ENCODE measurements at places on chromosomes 1 and 21.

DNA sequence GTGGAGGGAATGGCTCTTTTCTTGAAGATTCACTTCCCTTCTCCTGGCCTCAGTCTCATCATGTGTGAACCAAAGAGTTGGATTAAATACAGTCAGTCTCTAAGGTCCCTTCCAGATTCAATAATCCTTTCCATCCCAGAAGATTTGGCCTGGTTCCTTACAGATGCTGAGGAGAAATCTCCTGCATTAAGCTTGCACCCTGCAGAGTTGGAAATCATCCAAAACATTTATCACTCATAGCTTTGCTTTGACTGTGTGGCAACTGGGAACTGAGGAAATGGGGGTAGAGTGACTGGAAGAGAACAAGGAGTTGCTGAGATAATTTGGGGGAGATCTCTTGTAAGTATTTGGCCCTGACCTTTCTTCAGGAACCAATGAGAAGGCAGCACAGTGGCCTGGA, 220.5 kb upstream of the SGIP1 start:
- no peak for DNase-seq

- DNase-seq: no peak
Observed at GRCh38 chr21:29639366-29640079, 300.3 kb downstream of the GRIK1 start.

DNA sequence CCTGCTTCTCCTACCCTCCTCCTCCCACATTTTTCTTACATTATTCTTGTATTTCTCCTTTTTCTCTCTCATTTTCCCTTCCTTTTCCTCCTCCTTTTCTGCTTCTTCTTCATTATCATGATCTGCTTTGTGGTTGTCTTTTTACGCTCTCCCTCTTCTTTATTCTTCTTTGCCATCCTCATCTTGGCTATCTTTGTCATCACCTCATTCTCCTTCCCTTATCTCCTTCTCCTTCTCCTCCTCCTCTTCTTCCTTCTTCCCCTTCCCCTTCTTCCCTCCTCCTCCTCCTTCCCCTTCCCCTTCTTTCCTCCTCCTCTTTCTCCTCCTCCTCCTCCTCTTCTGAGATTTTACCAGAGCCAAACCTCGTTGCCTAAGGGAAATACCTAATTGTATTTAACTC, 30.5 kb downstream of the RNF187 start:
- no peak for DNase-seq

DNA sequence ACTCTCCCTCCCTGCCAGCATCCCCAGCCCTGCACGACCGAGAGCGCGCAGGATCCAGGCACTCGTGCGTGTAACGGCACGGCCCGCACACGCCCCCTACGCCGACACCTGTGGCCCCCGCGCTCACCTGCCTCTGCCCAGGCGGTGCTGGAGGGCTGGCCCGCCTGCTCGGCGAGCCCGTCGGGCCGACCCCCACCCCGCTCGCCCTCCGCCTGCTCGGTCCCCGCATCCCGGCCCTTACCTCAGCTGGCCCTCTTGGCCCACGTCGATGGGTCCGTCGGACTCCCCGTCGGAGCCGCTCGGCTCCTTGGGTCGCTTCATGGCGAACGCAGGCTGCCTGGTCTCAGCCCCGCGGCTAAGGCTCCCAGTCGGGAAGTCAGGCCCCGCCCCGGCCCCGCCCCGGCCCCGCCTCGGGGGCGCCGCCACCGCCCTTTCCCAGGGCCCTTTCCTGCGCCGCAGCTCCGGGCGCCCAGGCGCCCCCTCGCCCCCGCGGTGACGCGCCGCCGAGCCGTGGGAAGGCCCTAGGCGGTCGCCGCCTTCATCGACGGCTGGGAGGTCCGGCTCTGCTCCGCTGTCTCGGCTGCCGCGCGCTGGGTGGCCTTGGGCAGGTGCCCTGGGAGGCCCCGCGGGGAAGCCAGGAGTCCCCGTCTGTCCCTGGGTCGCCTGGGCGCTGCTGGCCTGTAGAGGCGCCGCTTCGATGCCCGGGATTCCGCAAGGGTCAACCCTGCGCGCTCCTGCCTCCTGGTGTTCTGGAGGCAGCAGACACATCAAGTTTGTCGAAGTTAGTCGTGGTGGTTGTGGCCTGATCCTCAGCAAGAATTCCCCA, at the start of gene HEYL:
Gene HEYL (minus strand): TSS at position 339 of the 826 bp plus-strand sequence. CDS start 18 bp downstream, at position 321.
- peak; percentile 64 for DNase-seq

GRCh38 chr1:200332716-200333115, 77.1 kb downstream of the ZNF281 start:
- no peak for DNase-seq

DNA sequence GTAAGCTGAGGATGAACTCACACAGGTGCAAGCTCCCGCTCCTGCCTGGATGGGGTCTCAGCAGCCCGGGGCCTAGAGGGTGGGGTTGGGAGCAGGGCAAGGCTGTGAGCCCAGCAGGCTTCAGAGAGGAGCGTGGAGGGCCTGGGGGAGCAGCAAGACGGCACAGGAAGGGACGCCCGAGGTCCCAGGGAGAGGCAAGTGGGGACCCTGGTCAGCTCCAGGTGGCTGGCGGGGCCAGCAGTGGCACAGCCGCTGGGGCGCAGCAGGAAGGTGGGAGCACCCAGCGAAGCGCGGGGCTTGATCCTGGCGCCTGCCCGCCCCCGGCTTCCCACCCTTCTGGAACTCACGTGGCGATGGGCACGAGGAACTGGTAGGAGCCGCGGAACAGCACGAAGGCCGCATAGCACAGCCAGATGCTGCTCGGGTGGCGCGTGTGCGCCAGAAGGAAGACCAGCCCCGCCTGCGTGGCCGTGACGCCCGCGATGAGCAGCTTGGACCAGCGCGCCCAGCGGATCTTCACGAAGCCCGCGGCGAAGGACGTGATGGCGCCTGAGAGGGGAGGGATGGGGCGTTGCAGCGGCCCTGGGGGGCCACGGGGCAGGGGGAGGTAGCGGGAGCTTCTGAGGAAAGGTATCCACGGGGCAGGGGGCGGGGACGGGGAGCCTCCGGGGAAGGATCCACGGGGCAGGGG, 11.7 kb downstream of the SLC19A1 start:
- DNase-seq: no peak

DNA sequence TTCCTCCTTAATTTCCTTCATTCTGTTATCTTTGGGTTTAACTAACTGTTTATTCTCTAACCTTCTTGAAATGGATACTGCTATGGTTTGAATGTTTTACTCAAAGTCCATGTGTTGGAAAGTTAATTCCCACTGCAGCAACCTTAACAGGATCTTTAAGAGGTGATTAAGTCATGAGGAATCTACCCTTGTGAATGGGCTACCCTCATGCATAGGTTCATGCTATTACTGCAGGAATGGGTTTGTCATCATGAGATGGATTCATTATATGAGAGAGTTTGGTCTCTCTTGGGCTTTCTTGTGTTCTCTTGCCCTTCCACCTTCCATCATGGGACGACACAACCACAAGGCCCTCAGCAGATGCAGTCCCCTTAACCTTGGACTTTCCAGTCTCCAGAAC, 516.9 kb downstream of the ADGRL2 start:
- no peak for DNase-seq

DNA sequence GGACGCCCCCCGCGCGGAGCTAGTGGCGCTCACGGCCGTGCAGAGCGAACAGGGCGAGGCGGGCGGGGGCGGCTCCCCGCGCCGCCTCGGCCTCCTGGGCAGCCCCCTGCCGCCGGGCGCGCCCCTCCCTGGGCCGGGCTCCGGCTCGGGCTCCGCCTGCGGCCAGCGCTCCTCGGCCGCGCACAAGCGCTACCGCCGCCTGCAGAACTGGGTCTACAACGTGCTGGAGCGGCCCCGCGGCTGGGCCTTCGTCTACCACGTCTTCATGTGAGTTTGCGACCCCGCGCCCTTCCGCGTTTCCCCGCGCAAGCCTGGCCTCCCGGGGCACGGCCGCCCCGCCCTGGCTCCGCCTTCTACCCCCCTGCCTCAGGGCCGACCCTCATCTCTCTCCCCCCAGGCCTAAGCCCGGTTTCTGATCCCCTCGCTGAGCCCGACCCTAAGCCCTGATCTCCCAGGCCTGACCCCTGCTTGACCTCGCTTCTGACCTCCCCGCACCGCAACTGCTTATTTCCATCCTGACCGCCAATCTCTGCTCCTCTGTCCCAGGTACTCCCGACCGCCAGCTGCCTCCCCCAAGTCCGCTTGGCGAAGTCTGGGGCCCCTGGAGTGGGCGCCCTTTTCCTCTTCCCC, 669 bp downstream of the KCNQ4 start:
- no peak for DNase-seq

DNA sequence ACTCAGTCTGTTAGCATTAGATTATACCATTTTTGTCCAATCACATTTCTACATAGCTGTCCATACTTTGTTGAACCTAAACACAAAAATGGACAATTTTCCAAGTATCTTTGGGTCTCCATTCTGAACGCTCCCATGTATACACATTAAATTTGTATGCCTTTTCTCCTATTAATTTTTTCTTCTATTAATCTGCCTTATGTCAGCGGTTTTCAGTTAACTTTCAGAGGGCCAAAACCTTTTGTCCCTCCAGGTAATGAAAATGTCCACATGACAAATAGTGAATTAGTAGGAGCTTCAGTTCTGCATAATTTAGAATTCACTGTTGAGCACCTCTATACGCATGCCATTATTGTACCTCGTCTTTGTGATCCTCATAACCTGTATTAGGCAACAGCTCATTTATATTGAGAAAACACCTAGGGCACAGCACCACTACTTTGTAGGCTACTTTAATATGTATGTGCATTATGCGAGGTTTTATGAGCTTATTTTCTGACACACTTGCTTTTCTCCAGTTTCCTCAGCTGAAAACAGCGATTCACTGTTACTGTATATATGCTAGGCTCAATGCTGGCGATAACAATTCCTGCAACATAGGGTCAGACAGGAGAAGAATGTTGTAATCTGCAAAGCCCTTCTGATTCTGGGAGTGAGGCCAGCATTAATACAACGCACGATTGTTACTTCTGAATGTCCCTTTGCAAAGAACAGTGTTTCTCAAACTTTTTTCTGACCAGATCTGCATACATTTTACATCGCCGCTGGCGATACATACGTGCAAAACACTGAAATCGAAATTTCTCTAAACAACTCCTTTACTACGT, 1.1 kb upstream of the ABCD3 start:
- no peak for DNase-seq

- DNase-seq: peak; percentile 25
Observed at GRCh38 chr1:145858238-145858900, 512 bp downstream of the PIAS3 start.

- no peak for DNase-seq
Observed at GRCh38 chr21:35925497-35925896, 134.8 kb downstream of the SETD4 start.

DNA sequence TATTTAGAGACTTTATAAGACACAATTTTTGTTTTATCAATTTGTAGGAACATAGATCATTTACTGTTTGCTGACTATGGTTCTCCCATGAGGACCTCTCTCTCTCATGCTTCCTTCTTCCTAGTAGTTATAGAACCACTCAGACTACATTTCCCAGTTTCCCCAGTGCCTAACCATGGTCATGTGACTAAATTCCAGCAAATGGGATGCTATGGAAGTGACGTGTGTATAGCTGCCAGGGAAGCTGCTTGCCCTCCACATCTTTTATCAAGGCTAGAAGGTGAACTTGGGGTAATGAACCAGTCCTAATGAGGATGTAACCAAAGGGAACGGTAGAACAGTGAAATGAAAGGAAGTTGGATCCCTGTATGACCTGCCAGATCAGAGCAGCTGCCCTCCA, 184.0 kb downstream of the MIS18A start:
- DNase-seq: no peak

GRCh38 chr21:27580276-27580675, 613.4 kb upstream of the ADAMTS5 start:
- no peak for DNase-seq

GRCh38 chr1:186843226-186843625, 14.5 kb downstream of the PLA2G4A start:
- DNase-seq: no peak

- DNase-seq: no peak
Observed at GRCh38 chr21:14673649-14674048, 127.5 kb upstream of the SAMSN1 start.

DNA sequence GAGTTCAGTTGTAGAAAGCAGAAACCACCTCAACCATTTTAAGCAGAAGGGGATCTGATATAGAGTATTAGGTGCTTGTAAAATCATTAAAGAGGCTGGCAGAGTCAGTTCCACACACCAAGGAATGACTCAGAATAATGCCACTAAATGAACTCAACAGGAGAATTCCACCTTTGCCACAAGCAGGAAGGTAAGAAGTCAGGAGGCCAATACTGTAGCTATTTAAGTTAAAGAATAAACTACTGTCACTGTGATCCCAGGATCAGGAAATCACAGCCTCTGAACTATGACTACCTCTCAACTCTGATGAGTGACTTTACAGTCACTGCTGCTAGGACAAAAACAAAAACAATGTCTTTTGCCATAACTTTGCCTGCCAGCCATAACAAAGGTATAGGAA, 52.5 kb upstream of the PRMT6 start:
- DNase-seq: no peak

- no peak for DNase-seq
Observed at GRCh38 chr1:69258842-69259241, 308.9 kb upstream of the LRRC7 start.

GRCh38 chr1:9395018-9395417, 102.3 kb downstream of the SPSB1 start:
- no peak for DNase-seq

- DNase-seq: no peak
Observed at GRCh38 chr1:171472183-171472647, 13.1 kb upstream of the PRRC2C start.

DNA sequence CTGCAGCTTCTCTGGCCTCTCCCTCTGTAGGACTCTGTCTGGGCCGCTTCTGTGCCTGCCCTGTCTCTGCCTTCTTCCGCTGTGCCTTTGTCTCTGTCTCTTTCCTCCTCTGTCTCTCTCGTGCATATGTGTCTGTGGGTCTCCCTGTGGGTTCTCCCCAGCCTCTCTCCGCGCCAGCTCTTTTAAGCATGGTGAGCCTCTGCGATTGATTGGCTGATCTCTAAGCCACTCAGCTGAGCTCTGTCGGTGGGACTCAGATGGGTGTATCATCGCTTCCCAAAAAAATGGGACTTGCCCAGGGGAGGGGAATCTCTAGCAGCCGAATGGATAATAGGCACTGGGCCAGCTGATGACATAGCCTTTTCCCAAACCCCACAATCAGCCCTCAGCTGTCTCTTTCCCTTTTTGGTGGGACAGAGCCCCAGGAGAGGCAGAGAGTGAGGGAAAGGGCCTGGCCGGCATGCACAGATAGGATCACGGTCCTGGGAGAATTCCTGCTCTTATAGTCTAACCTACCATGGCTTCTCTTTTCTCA, at the start of gene ADAMTS4:
Gene ADAMTS4 (minus strand): TSS at position 158 of the 535 bp plus-strand sequence. CDS start 427 bp downstream, outside the sequence.
- DNase-seq: no peak

DNA sequence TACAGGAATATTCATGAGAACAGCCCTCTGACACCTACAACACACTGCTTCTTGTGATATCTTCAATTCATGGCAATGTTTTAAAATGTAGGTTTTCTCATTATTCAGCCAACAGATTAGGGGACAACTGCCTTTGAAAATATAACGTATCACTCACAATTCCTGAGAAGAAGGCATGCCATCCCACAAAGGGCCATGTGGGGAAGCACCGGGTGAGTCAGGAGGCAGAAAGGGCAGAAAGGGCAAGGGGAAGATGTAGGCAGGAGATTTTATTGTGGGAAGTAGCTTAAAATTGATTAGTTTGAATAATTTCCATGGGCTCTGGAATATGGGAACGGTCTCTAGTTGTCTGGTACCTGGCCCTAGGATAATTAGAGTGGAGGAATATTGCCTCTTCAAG, 165.7 kb downstream of the HHIPL2 start:
- no peak for DNase-seq

GRCh38 chr1:7705908-7706216, 65.2 kb upstream of the VAMP3 start:
- no peak for DNase-seq

- DNase-seq: peak; percentile 35
Observed at GRCh38 chr1:28580722-28581530, 11.1 kb upstream of the RAB42 start.
